Putamen (tissue), 1 donor: ENCODE measurements at places on chromosomes 2 and 18.

DNA sequence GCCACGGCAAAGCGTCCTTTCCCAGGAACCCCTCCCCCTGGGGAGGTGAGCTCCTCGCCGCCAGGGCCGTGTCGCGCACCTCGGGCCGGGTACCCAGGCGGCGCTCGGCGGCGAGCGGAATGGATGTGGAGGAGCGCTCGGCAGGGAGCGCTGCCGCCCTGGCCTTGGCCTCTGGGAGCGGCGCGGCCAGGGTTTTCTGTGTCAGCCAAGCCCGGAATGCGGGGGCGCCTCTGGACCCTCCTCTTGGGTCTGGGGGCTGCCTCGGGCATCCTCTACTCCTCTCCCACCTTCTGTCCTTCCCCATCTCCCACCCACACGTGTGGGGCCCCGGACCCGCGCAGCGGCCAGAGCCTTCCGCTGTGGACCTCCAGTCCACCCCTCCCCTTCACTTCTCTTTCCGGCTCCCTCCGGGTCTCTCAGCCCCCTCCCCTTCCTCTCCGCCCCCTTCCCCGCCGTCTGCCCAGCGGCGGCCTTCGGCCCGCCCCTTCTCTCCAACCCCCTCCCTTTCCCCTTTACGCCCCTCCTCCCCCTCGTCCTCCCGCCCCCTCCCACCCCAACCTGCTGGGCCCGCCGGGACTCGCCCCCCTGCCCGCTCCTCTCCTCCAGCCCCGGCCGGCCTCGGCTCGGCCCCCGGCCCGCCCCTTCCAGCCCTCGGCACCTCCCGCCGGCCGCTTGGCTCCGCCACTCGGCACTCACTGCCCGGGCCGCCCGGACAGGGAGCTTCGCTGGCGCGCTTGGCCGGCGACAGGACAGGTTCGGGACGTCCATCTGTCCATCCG lies at the start of gene MERTK:
TSS of gene MERTK (plus strand) at position 684 of the 779 bp plus-strand sequence. CDS start 129 bp downstream, outside the sequence.
- DNase-seq, result peak; percentile 77

- DNase-seq, result peak; percentile 39
Observed at GRCh38 chr2:218186355-218186766, 19.6 kb upstream of the CXCR1 start.

GRCh38 chr2:32482471-32482870 lies 125.6 kb downstream of the BIRC6 start:
- no peak for DNase-seq

DNA sequence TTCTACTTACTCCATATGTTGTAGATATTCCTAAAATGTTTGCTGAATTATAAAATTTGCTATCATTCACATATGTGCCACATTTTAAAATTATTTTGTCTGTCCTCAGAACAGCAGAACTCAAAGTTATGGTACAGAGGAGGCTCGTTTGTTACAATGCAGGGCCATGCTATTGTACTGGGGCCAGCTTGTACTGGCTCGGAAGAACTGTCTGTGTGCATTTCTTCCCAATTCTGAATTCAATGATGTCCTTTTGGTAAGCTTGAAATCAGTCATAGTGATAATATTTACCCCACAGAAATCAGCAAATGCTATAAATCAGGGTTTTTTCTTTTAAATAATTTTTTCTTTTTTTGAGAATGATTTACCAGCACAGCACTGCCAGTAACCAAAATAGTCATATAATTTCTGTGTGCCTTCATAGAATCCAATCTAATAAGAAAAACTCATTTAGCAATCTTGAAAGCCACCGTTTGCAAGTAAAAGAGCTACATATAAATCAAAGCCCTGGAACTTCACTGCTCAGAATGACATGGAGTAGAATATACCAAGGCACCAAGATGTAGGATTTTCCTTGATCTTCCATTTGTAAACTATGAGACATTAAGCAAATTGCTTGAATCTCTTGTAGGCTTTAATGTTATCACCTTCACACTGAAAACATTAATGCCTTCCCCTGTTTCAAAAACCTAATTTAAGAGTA lies 90.7 kb upstream of the EPHA4 start:
- no peak for DNase-seq

DNA sequence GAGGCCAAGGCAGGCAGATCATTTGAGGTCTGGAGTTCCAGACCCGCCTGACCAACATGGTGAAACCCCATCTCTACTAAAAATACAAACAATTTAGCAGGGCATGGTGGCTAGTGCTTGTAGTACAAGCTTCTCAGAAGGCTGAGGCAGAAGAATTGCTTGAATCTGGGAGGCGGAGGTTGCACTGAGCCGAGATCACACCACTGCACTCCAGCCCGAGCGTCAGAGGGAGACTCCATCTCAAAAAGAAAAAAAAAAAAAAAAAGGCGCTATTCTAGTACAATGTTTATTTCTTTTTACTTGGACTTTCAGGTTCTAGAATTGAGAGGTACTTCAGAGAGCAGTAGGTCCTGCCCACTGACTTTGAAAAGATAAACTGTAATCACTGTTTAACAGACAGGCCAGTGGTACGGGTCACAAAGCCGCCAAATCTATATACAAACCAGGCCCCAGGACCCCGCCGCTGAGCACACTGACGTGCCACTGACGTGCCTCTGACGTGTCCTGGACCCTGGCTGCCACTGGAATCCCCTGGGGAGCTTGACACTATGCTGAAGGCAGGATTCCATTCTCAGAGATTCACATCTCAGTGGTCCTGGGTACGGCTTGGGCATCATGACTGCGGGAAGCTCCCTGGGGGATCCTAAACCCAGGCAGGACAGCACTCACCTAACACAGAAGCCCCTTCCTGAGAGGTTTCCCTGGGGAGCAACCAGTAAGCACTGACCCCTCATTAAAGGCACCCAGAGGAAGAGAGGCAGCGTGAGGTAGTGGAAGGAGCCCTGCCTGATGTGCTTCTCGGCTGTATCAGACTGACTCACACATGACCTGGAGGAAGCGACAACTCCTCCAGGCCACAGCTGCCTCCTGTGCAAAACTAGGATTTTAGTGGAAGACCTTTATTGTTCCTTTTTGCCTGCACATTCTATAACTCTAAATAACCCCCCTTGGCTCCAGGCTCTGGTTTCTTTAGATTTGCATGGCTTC lies 197.8 kb upstream of the MEIS1 start:
- DNase-seq, result no peak

DNA sequence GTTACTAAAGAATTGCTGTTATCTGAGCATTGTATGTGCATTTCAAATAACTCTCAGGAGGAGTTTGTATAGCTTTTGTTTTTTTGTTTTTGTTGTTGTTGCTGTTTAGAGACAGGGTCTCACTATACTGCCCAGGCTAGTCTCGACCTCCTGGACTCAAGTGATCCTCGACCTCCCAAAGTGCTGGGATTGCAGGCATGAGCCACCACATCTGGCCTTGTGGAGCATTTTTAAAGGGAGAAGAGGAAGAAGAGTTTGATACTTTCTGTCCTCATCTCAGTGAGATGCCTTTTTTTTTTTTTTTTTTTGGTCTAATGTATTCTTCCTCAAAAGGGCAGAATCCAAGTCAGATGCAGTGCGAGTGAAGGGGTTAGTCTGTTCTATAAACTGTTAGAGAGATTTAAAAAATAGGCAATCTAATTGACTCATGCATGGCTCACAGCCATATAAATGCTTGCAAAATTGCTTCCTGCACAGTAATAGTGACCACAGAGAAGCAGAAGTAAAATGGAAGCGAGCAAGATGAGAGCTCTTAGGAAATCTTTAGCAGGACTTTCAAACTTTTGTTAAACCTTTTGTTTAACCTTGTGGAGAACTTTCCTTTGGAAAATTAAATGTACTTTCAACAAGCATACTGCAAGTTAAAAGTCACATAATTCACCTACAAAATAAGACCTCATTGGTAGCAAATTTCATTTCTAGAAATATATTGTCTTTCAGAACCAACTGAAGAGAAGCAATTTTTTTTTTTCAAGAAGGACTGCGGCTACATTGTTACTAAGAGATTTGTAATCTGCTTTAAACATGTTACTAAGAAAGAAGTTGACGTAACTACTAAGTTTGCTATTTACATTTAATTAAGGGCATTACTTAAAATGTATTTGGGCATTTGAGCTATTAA lies 52.3 kb upstream of the ROCK1 start:
- no peak for DNase-seq

- peak; percentile 32 for DNase-seq
Observed at GRCh38 chr2:27303093-27304025, 4.9 kb downstream of the UCN start.

DNA sequence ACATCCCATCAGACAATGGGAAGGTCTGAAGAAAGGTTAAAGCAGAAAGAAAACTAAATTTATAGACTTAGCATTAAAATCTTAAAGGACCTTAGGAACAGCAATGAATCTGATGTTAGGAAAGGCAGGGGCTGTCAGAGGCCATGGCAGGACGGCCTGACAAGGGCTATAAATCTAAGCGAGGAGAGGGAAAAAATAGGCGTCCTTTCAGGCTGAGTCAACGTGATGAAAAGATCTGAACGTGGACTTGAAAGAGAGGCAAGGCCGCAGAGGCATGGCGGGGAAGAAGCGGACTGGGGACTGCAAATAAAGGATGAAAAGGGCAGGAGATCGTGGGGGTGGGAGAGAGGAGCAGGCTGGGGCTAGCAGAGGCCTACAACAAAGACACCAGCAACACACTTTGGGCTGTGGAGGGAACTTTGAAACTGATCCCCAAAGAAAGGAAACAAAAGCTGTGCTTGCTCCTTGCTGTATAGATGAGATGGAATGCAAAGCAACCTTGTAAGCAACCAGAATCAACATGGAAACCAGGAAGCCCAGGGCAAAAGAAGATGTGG lies 145.6 kb downstream of the NRP2 start:
- no peak for DNase-seq

- DNase-seq, result no peak
Observed at GRCh38 chr2:238869-239268, 25.0 kb downstream of the SH3YL1 start.

DNA sequence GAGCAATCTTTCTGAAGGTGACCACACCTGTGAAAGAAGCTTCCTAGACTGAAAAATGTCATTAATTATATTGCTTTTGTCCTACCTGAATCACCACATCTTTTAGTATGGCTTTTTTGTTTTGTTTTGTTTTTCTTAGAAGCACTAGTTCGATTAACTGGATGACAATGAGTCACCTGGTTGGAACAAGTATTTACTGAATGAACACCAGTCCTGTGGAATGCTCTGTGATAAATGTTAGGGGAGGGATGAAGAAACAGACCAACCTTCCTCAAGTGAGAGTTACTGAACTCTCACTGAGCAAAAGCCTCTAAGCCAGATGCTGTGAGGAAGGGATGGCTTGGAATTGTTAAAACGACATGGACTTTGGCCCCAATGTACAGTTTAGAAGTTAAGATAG lies 26.8 kb upstream of the DCC start:
- DNase-seq, result no peak

DNA sequence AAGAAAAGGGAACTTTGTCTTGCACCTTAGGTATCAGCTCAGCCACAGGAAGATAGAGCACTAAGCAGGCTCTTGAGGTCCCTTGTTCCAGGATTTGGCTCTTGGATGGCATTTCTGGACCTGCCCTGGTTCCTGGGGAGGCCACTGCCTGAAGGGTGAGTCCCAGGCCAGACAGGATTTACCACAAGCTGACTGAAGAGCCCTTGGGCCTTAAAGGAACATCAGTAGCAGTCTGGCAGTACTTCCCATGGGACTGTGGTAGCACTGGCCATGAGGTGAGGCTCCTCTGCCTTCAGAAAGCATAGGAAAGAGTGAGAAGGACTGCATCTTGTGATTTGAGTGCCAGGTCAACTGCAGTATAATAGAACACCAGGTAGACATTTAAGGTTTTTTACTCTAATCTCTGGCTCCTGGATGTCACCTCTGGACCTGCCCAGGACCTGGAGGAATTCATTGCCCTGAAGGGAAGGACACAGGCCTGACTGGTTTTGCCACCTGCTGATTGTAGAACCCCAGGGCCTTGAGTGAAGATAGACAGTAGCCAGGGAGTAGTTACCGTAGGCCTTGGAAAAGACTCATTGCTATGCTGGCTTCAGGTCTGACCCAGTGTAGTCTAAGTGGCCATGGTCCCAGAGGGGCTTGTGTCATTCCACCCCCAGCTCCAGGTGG lies 154.4 kb upstream of the CREB1 start:
- no peak for DNase-seq
